AG09309 (cell line): ENCODE measurements at places on chromosomes 13 and 19.

- DNase-seq = no peak
These were observed 75.0 kb downstream of the TEX26 start for GRCh38 chr13:31007417-31007816.

DNA sequence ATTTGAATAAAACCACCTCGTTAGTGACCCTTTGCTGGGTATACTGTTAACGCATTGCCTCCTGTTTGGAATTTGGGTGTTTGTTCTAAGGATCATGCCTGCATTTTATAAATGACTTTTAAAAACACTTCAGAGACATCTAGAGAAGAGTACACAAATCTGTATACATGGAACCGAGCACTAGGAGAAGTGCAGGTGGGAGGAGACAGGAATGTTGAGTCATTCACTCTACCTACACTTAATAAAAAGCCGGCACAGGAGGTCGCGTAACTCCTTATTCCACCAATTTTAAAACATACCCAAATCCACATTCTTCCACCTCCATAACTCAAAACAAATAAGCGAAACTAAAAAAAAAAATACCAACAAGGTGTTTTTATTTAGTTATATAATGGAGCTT lies 48.6 kb downstream of the FGF9 start:
- DNase-seq = no peak

- DNase-seq = no peak
These were observed 82.7 kb downstream of the DLEU7 start for GRCh38 chr13:50760751-50761150.

DNA sequence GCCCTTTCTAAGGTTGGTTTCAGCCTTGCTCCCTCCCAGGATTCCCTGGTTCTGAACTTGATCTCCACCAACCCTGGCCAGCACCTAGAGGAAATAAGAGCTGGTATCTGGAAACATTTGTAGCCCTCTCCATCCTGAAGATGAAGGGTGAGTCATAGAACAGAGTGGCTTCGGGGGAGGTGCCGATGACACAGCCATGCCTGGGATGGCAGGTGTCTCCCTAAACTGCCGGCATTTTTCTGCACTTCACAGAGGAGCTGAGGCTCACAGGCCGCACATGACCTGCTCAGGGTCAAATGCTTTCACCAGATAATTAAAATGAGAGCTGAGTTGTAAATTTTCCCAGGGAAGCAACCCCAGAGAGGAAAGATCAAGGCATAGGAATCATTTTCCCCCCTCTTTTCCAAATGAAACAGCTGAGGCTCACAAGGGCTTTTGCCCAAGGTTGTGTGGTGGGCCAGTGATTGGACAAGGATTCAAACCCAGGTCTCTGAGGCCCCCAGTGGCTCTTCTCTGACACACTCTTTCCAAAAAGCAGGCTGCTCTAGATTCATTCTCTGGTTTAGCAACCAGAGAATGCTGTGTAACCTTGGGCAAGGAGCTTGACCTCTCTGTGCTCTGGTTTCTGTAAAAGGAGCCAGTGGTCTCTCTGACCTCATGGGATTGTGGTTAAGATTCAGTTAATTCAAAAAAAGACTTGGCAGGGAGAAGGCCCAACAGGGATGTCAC lies 1.2 kb upstream of the SLC25A42 start:
- DNase-seq = no peak

DNA sequence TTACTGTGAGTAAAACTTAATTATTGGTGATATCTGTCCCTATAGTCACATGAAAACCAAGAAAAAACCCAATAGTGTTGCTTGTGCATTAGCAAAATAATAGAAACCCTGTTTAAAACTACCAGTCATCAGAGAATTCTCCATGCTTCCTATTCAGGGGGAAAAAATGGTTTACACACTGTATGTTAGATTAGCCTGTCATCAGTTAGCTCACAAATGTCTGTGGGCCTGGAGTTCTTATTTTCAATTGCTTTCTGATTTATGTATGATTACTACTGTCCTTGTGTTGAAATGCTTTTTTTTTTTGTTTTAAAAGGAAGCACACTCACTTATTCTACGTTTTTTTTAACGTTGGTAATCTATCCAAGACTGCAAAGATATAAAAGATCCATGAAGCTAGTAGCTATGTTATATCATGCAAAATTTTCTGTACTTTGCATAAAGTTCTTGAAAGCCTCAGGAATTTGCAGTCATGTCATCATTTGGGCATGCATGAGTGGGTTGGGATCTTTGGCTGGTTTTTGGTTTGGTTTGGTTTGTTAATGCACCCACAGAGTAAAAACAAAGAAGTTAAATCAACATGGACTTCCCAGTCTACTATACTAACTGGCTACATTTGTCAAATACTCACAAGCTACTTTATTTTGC lies 25.9 kb downstream of the RXFP2 start:
- peak; percentile 75 for DNase-seq

GRCh38 chr13:112990783-112991182 lies 21.8 kb downstream of the MCF2L start:
- DNase-seq = no peak

DNA sequence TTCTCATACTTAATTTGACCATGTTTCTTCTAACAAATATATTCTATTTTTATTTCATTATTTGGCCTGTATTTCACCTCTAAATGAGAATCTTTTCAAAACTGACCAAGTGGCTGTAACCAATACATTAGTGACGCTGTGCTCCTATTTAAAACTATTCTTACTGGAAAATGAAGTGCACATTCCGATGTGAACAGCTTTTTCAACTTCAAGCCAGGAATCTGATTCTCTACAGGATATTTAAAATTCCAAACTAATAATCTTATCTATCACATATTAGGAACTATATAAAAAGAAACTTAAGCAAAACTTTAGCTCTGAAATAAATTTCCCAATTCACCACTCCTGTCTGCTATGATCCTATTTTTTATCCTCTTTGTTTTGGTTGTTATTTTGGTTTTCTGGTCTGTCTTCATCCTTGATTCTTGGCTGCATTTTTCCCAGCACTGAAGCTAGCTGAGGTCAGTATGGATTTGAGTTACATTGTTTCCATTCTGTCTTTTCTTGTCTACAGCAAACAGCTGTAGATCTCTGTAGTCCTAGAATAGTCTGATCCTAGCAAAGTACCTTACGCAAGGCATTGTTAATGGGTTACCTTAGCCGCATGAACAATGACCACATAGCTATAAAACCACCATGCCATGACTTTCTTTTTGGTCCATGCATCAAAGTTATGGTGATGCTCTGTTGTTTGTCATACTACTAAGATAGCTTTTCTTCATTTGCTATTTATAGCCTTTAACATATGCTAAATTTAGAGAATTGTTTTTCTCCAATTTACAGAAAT lies 748.6 kb upstream of the SPRY2 start:
- DNase-seq = no peak

DNA sequence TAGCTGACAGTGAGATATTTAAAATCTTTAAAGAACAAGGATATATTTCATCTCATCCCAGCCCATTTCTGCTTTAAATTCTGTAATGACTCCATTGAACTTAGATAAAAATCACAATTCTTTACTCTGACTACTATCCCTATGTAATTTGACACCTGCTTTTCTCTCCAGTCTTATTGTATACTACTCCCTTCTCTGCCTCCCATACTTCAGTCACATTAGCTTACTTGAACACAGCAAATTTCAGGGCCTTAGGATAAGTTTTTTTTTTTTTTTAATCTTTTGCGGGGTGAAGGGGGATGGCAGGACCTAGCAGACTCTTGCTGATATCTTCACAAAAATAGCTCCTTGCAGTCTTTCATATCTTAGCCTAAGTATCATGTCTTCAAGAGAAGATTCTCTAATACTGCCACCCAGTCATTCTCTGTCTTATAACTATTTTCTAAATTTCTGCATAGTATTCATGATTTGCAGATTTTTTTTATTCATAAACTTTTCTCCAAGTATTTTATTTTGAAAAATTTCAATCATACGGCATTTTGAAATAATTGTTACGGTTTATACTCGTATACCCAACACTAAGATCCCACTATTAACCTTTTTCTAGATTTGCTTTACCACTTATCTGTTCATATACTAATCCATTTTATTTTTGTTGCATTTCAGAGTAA lies 151.4 kb downstream of the PCCA start:
- no peak for DNase-seq

- DNase-seq = no peak
These were observed 32.3 kb downstream of the DPF1 start for GRCh38 chr19:38191747-38192146.

DNA sequence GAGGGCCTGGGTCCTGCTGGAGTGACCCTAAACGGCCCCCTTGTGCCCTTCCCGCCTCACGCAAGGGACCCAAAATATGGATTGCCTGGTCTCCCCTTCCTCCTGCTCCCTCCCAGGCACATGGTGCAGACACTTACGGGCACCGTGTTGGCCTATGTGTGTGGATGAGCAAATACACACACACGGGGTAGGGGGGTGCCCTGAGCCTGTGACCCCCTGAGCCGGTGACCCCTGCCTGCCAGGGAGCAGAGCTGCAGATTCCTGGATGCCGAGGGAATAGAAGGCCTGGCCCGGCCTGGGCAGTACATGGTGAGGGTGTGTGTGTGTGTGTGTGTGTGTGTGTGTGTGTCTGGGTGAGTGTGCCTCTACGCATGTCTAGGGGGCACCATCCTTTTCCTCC lies 33.3 kb downstream of the CEBPA start:
- no peak for DNase-seq

- DNase-seq = no peak
These were observed 30.7 kb upstream of the POMP start for GRCh38 chr13:28628241-28628640.

DNA sequence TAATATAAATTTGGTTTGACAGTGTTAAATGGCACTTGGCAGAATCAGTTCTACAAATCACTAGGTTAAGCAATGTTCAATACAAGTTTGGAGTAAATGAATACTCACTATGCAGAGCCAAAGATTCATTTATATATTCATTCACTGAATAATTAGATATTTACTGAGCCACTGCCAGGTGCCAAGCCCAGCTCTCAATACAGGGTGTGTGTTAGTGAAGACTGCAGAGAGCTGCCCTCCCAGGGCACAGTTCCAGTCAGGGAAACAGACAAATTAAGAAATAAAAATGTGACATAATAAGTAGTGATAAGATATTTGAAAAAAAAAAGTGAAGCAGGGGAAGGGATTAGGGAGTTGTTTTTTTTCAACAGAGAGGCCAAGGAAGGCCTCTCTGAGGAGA lies 411.7 kb downstream of the KCNRG start:
- no peak for DNase-seq

DNA sequence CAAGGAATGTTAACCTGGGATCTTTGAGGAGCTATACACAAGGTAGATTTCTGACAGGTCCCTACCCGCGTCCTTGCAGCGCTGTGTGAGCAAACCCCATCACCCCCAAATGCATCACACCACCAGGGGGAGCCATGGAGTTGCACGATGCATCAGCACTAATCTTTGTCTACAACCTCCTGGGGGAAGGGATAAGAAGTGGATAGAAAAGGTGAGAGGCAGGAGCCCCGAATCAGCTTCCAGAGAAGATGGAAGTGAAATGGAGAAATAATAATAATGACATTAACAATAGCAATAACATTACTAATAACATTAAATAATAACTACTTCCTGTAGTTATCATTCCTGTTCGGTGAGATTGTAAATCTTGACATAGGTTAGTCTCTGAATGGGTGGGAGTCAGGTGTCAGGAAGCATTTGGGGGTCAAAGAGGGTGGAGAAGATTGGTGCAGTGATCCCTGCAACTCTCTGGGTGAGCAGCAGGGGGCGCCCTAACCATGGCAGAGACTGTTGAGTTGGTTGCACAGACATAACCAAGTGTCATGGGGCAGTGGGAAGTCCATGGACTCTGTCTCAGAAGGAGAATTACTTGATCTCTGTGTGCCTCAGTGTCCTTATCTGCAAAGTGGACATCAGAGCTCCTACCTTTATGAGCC lies 16.5 kb downstream of the SIGLEC7 start:
- no peak for DNase-seq

DNA sequence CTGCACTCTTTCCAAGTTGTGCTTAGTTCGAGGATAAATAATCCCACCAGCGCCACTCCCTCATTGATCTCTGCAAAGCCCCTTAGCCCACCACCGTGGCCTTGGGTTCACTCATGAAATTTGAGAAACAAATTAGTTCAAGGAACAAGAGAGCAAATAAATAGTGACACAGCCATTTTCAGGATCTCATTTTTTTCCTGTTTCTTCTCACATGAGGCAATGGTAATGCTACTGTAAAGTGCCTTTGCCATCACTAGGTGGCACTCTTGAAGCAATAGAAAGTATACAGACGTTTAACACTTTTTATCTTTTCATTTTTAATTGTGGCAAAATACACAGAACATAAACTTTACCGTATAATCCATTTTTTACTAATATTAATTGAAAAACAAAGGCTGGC lies 76.8 kb upstream of the ZNF835 start:
- DNase-seq = no peak

DNA sequence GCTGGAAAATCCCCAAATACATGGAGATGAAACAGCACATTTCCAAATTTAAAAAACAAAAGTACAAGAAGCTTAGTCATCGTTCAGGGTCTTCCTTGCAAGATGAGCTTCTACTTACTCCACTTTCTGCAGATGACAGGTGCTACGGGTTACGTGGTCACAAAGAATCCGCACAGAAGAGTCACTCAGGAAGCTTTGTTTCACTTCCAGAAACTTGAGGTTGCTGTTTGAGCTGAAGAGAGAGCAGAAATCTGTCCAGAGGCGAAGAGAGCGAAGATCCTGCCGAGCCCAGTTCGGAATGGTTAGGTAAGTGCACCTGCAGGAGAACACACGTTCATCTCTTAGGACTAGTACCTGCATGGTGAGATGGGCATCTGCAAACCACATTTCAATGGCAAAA lies 9.4 kb downstream of the NLRP7 start:
- no peak for DNase-seq

DNA sequence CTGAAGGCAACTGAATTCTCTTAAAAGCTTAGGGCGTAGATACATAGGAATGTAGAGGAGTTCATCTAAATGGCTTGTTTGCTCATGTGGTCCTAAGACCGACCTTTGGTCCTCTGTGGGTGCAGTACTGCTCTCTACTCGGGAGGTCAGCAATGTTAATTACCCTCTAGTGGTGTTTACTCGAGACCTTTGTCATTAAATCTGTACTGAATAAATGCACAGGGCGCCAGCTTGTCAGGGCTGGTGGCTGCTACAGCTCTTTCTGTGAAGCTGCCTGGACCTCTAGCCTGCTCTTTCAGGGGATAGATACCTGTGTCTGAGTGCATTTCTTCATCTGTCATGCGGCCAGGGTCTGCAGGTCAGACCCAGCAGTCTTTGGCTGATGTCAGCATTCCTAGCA lies 29.2 kb upstream of the MPHOSPH8 start:
- no peak for DNase-seq

- DNase-seq = peak; percentile 29
These were observed 173.1 kb downstream of the LACC1 start for GRCh38 chr13:44052780-44053184.

- no peak for DNase-seq
These were observed 4.4 kb upstream of the KCNN4 start for GRCh38 chr19:43784981-43785808.

- DNase-seq = no peak
These were observed 328 bp downstream of the CYP4F12 start for GRCh38 chr19:15673176-15673654.

- DNase-seq = no peak
These were observed 257.2 kb downstream of the FOXO1 start for GRCh38 chr13:40409278-40409677.

- DNase-seq = no peak
These were observed 15.4 kb upstream of the MATK start for GRCh38 chr19:3801412-3802096.
